ENCODE measurements at places on chromosomes 3 and 15.
A peak's percentile ranks its signal among the peaks of the same experiment; 100 is the strongest.

- no peak for DNase-seq
Measured at GRCh38 chr3:142056656-142057330, 92.6 kb downstream of the TFDP2 start.

GRCh38 chr3:71491154-71491752 lies 92.3 kb downstream of the FOXP1 start:
- no peak for DNase-seq

- DNase-seq: no peak
Measured at GRCh38 chr15:68205558-68205944, 419 bp upstream of the CALML4 start.

DNA sequence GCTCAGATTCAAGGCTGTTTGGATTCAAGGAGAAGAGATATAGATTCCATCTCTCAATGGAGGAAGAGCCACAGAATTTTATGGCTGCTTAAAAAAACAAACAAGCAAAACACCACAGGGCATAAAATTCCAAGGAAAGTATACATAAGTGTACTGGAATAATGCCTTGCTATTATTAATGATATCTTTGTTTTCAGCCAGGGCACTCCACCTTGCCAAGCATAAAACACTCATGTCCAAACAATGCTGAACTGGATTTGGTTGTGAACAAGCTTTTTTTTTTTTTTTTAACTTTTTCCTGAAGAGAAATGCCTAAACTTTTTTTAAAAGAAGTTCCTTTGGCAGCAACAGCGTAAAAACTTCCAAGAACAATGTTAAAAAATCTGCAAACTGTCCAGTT lies 4.8 kb upstream of the CLSTN2 start:
- DNase-seq: no peak

GRCh38 chr3:51379746-51380455 lies 5.2 kb upstream of the MANF start:
- DNase-seq: no peak

DNA sequence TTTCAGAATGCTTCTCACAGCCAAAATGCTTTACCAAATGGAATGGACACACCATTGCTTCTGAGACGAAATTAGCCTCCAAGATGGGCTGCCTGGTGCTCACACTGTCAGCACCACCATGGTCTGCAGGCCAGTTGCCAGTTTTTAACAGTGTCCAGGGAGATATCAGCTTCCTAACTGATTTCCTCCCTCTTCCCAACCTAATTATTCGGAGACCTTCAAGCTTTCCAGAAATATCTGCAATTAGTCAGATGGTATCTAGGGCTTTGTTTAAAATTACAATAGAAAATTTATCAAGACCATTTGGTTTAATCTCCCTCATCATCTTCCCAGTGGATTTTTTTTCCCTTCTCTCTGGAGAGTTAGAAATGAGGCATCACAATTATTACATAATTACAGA lies 287.5 kb downstream of the ZPLD1 start:
- no peak for DNase-seq

GRCh38 chr3:131551761-131552160 lies 49.0 kb upstream of the MRPL3 start:
- no peak for DNase-seq

DNA sequence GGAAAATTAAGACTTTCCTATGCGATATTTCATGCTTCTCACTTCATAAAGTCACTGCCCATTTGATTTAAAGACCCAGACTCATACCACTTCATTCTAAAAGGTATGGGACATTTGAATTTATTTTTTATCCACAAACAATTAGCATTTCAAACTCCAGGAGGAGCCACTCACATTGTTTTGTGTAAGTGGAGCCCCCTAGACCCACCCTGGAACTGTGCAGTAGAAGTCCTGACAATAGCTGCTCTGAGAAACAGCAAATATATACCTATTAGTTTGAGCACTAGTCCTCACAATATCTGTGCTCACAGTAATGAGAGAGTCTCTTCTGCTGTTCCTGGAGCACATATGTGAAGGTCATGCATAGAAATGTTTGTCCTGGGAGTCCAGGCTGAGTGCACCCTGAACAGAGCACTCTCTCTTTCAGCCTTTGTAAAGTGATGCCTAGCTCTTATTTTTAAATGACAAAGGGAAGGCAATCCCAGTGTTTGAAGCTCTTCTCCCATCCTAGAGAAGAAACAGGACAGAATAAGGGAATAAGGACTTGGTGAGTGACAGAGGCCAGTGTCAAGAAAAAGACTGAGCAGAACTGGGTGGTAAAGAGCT lies 127.5 kb upstream of the STRIT1 start:
- DNase-seq: no peak

GRCh38 chr15:36484038-36484778 lies 95.2 kb upstream of the CDIN1 start:
- DNase-seq: no peak

- DNase-seq: no peak
Measured at GRCh38 chr3:14988988-14989394, 41.6 kb downstream of the NR2C2 start.

DNA sequence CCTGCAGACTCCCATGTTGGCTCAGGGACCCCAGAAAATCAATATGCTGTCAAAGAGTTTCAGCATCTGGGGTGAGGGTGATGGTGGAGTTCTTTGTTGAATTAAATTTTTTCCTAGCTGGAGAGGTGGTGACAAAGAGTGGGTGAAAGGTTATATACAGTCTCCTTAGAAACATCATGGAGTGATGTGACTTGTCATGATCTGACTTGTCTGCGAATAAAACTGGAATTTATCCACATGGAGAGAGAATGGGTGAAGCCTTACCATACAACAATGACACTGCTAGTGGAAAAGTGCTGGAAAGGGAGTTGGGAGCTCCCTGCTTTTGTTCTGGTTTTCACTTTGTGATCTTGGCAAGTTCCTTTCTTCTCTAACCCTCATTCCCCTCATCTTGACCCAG lies 75.0 kb downstream of the ARNT2 start:
- no peak for DNase-seq

DNA sequence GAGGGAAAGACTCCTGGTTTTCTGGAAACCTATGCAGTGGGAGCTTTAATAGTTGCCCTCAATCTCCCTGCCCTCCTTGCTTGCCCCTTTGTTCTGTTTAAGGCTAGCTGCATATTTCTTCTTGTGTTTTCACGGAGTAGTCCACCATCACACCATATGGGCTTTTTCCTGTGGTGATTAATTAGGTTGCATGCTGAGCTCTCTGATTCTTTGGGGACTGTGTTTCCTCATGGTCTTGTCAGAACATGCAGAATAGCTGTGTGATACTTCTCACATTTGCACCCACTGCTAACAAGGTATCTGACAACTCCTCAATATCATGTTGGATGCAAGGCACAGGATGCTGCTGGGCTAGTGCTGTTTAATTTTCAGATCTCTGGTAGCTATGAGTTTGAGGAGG lies 139.6 kb downstream of the PTPRG start:
- no peak for DNase-seq

GRCh38 chr15:64515196-64515595 lies 54.8 kb downstream of the ZNF609 start:
- DNase-seq: no peak

DNA sequence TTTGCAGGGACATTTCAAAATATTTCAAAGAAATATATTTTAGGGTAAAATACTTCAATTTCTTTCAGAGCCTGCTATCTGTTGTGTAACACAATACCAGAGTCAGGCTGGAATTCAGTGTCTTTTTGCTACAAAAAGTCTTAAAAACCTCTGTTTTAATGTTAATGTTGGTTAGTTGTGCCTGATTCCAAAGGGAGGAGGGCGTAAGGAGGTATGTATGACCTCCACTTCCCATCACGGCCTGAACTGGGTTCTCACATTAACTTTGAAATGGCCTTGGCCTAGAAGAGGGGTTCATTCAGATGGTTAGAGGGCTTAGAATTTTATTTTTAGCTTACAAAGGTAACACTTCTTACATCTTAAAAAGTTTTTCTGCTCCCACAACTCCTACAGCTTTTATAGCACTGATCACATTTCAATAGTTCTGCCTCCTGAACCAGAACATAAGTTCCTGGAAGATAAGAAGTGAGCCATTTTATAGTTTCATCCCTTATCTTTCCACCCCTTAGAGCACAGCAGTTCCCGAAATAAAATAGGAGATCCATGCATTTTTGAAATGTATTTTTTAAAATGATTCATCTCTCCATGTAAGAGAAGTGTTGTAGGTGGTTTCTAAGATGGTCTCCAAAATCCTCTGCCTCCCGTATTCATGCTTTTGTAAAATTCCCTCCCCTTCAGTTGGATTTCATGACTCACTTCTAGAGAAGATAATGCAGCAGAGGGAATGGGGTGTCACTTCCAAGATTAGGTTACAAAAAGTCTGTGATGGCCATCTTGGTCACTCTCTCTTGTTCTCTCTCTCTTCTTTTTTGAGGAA lies 543.1 kb upstream of the NECTIN3 start:
- DNase-seq: no peak

- no peak for DNase-seq
Measured at GRCh38 chr3:172506094-172506493, 17.1 kb downstream of the TNFSF10 start.

DNA sequence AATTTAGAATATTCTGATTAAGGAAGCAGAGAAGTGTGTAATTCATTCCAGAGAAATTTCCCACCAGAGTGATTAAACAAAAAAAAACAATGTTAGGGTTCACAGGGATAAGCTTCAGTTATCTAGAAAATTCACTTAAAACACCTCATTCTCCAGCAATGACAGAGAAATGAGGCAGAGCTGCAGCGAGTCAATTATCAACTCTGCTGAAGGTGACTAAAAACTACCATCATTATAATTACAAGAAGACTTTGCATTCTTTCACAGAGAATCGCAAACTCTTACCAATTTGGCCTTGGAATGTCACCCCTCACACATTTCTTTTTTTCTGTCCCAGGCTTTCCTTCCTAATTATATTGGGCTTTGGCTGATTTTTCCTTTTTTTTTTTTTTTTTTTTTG lies 117.1 kb downstream of the RAB11A start:
- DNase-seq: no peak

DNA sequence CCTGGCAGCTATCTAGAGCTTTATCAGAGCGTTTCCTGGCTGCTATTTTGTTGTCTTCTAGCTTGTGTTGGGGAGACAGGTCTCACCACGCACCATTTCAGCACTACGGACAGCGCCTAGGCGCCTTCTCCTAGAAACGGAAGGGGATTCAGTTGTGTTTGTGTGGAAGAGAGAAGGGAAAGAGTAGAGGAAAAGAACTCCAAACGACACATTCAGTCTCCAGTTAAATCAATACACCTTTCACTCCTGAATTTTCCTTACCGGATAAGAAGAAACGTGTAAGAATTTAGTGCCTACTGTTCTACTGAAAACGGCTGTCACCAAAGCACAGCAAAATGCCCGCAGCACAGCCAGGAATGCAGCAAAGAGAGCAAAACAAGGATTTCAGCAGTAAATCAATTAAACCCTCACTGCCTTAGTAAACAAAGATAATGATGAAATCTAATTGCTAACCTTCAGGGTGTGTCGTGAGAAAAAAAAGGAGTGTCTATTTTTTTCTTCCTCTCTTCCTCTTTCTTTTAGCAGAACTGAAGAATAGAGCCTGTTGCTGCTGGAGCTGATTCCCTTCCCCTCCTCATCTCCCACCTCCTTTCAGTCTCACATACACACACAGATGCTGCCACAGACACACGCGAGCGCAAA lies 412 bp upstream of the CTXN2 start:
- no peak for DNase-seq

DNA sequence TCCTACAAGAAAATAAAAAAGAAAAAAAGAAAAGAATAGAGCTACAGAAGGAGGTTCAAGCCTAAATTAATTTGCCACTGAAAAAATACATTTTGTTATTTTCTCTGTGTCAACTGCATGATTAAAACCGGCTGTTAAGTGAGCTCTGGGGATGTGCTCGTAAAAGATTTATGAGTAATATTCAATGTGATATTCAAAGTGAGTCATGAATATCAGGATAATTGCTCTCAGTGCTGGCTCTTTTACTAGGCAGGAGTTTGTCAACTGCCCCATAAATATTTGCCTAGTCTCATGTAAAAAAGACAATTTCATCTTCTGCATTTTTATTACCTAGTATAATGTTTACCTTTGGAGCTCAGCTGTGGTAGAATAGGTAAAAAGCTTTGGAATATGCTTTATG lies 78.9 kb downstream of the CDIN1 start:
- no peak for DNase-seq

- DNase-seq: no peak
Measured at GRCh38 chr3:153247331-153248330, 85.6 kb downstream of the RAP2B start.

DNA sequence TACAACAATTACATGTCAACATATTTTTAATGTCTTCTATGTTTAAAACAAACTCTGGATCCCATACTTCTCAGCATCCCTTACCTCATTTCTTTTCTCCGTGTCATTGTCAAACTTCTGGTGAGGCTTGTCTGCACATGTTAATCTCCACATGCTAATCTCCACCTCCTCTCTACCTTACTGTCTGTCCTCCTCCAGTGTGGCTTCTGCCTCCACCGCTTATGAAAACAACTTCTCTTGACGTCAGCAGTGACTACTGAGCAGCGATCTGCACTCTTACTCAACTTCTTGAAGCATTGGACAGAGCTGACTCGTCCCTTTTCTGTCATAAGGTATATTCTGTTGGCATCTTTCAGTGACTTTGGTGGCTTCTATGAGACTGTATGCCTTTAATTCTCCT lies 338.2 kb upstream of the THRB start:
- no peak for DNase-seq

- DNase-seq: no peak
Measured at GRCh38 chr3:84440291-84440690, 518.5 kb upstream of the CADM2 start.

DNA sequence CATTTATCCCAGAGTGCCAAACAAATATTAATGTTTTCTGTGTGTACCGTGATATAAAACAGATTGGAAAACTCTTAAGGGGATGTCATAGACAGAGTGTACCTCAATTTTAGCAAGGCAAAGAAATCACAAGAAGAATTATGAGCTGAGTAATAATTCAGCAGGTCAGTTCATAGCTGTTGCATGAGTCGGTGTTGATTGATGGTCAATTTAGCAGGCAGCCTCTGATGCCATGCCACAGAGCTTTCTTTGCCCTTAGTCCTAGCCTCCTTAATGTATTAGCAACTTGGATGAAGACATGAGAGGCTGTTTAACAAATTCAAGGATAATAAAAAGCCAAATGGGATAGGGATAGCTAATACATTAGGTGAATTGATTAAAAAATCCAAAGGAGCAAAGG lies 6.8 kb downstream of the SLC35A5 start:
- no peak for DNase-seq

DNA sequence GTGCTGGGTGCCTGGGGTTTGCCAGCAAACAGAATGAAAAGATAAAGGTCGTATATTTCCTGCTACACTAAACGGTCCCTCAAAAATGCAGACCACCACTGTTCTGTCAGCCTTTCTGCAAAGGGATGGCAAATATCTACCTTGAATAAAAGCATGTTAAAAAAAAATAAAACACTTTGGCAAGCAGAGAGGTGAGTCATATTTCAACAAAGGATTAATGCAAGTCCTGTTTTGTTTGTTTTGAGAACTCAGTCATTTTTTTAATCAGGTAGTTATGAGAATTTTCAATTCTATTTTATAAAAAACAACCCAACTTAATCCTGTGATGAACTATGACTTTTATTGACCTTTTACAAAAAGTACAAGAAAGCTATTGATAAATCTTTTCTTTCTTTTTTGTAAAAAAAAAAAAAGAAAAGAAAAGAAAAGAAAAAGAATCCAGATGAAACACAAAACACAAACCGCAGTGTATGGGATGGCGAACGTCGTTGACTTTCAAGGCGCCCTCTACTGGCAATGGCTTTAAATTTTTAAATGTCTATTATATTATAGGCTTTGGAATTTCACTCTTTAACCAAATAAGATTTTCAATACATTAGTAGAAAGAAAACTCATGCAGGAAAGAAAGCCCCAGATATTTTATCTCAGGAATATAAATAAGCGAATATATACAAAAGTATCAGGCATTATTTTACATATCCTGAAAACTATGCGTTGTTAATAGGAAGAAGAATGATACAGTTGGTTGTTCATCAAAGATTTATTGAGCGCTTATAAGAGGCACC lies 87.8 kb downstream of the NCEH1 start:
- DNase-seq: peak; percentile 5
